NCI-H2107 (cell line): ENCODE measurements at places on chromosomes 16 and 17.

- no peak for DNase-seq
Observed at GRCh38 chr17:48373130-48373830, 56.7 kb downstream of the SKAP1 start.

DNA sequence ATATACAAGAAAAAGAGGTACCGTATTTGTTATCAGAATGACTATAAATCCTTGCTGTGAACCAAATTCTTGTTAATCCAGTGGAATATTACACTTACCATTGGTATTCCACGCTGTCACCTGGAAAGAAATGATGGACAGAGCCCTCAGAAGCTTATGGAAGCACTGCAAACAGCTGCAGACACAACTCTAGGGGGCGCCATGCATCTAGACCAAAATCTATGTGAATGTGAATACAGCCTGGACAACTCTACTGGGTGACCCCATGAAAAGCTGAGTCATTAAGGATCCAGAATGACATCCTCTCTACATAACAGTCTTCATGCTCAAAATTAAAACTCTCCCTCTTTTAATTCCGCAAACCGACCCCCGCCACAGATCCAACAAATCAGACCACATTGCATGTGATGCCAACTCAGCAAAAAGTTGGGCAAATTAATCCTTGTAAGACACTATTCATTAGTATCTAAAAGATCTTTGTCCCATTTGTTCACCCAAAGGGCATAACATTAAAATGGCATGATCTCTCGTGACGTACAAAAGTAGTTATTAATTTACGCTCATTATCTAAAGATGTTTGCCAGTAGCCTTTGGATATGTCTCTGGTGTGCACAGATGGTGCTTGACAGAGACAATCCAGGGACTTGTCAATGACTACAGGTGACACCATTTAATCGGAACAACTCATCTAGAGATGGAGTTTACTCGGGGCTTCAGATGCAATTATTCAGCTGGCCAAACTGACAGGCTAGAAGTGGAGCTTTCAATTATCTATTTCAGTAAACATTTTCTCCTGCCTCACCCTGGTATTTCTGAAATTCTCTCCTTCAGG, 552.7 kb upstream of the PSMD7 start:
- no peak for DNase-seq

DNA sequence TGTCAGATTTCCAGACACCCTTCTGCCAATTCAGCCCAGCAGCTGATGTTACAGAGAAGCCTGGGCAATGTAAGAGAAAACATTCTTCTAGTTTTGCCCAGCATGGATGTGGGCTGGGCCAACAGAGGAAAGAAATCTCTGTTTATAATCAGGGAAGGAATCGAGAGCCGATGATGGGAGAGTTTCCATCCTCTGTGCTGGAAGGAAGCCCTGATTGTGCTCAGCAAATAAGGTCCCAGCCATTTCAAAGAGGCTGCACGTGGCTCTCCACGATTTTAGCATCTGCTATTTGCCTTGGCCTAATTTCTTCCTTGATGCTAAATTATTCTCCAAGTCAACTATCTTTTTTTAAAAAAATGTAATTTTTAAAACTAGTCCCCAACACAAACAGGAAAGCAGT, 70.0 kb downstream of the IRX6 start:
- DNase-seq, result no peak

DNA sequence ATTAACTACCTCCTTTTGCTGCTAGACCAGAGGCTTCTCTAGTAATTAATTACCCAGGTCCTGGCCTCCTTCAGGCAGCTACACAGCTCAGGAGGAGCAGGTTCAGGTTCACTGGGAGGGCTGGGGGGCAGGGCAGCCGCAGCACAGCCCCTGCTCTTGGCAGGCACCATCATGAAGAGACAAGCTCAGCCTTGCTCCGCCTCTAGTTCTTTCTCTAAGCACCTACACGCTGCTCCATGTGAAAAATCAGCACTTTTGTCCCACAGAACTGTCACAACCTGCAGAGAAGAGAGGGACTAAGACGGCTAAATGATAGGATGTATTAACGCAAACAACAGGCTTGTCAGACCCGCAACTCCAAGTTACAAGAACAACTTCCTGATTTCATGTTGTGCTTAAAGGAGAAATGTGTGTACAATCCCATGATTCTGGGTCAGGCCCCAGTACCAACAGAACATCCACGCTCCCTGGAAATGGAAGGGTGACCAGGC, 53.4 kb downstream of the GRB2 start:
- DNase-seq, result no peak

- DNase-seq, result no peak
Observed at GRCh38 chr16:861446-861845, 60.9 kb upstream of the GNG13 start.
